ENCODE measurements at places on chromosomes 3 and 15.

GRCh38 chr3:97009427-97010019 is 195.1 kb downstream of the EPHA6 start:
- no peak for DNase-seq

DNA sequence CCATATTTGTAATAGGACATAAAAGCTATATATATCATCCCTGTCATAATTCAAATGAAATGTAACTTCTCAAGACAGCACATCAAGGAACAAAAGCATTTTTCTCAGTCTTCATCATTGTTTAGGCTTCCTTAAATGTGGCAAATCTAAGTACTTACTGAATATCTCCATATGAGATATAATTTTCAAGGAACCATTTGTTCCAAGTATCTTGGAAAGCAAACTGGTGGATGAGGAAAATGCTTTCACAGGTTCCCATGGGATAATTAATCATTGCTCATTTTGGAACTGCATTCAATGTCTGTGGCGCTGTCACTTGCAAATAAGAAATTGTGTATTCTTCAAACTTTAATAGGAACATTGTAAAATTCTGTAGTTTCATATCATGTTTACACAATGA is 52.6 kb upstream of the ZNF385D start:
- DNase-seq, result peak; percentile 48

GRCh38 chr3:110677506-110677905 is 394.1 kb upstream of the NECTIN3 start:
- DNase-seq, result no peak

GRCh38 chr3:140974900-140975299 is 33.3 kb downstream of the SLC25A36 start:
- no peak for DNase-seq

DNA sequence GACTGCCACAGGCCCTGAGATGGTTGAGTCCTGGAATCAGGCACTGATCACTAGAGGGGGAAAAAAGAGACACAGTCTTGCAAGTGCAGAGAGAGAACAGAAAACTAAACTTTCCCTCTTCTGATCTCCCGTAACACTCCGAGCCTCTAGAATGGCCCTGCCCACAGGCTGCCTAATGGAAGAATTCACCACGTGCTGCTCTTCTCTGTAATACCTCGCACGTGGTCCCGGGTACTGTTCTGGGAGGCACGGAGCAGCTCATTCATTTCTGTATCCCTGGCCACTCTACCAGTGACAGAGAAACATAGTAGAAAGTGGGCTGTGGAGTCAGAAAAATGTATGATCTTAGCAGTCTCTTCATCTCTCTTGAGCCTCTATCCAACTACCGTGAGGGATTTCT is 30.4 kb downstream of the VGLL4 start:
- DNase-seq, result peak; percentile 40

DNA sequence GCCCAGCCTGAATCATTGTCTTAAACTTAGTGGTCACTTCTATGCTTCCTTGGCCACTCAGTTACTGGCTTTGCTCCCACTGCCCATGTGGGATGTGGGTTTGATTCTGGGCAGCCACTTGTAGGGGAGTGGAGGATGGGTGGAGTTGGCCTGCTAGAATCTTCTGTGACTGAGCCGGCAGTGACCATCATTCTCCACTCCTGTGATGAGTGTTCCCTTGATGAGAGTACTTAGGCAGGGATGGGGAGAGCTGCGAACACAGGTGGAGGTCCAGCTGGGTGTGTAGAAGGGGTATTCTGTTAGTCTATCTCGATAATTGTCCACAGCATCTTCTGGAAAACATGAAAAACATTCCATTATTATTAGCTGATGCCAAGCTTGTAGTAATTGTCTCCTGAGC is 8.0 kb downstream of the TM6SF1 start:
- DNase-seq, result no peak

- no peak for DNase-seq
These were observed 47.6 kb downstream of the LARS2 start for GRCh38 chr3:45435961-45436360.

DNA sequence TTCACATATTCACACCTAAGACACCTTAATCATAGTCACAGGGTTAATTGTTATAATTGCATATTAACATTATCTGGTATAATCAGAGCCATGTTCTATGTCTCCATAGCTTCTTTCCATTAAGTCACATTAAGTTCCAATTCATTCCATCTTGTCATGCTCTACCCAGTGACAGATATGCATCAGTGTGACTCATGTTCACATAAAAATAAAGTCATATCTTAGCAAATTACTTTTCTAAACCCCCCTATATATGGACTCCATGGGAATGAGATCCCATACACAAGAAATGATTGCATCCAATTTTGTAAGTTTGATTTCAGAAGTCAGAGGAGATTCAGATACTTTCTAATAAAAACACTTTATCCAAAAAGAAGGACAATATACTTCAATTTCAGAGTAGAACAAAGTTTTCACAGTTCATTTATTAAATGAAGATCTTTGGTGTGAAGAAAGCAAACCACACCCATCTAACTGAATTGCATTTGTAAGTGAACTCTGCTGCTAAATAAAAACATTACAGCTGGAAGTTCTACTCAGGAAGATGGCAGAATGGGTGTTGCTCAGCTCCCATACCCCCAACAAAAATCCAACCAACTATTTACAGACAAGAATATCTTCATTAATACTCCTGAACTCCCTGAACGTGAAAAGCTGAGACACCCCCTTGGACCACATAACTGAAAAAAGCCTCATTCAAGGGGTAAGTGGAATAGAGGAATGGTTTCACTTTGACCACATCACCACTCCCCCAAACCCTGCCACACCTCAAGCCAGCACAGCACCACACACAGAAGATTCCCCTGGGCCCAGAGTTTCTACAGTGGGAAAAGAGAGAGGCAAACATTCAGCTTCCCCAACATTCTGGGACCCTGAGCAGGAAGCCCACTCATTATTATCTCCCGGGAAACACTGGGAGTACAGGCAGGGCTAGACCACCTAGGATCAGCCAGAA is 27.6 kb downstream of the THBS1 start:
- DNase-seq, result no peak

DNA sequence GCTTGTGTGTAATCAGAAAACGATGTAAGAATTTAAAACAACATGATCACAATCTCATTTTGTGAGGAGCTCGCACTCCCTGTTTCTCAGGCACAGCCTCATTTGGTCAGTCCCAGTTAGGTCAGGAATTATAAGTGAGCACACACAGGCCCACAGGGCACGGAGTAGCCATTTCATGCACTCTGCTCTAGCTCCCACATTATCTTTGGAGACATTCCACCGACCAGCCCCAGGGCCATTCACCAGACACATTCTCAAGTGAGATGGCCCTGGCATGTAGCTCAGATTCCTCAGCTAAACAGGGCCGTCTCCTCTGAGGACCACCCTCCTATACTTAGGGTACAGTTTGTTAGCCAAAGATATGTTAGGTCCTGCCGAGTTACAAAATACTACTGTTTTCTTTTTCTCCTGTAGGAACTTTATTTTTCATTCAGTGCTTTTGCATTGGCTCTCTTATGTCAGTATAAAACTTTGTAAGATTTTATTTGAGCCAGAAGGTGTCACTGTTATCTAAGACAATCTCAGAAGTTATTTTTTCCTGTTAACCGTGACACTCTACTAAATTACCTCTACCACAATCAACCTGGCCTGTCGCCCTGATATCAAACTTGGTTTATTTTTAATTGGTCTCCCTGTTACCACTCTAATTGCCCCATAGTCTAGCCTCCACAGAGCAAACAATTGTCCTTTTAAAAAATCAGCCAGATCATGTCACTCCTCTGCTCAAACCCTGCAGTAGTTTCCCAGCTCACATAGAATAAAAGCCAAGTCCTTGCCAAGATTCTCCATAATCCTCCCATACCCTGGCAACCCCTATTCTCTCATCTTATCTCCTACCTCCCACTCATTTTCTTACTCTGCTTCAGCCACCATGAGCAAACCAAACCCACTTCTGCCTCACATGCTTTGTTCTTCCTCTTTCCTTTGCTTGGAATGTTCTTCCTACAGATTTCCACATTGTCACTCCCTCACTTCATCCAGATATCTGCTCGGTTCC is 105.7 kb downstream of the PPP2R3A start:
- peak; percentile 12 for DNase-seq

DNA sequence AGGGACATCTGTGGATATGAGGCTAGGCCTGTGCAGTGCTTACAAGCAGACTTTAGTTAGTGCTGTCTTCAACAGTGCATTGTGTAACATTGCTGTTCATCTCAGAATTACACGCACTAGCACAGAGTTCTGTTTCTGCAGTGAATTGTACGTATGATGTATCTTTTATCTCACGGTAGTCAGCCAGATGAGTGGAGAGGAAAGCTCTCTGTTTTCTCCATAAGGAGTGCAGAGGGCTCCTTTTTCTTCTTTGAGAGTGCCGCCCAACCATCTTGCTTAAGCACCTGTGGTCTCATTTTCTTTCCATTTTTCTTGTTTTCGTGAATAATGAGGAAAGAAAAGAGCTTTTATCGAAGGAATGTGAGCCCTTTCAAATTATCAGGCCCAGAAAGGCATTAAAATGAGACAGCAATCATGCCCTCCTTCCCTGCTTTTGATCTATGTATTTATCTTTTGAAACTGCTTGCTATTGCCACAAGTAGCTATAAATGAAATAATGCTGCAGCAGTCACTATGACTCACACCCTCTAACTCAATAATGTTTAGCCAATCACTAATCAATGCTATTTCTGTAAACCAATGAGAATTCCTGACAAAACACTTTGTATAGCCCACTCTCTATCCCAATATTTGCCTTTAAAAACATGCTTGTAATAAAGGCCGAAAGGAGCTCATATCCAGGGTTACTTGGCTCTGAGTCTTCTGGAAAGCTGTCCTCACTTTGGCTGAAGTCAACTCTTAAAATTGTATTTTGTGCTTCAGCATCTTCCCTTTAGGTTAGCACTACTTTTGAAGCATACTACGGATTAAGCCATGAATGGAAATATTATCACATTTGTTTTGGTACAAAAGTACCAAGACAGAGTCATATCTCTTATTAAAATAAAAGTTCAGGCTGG is 226.0 kb upstream of the P2RY1 start:
- DNase-seq, result no peak

DNA sequence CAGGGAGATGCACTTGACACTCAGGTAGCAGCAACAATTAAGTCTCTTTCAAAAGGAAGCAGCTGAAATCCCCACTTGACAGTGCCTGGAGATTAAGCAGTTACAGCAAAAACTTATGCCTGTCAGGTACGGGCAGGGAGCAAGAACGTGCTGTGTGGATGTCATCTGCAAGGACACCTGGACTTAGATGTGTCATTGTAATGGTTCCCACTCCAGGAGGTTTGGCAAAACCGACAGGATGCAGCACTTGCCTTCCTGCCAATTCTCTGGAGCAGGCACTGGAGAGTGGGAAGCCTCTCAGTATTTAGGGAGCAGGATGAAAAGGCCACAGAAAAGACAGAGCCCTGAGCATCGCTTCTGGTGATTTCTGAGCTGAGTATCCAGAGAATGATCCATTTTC is 292.4 kb downstream of the PDCD6IP start:
- DNase-seq, result no peak
